ENCODE measurements at places on chromosomes 11 and 22.

- no peak for DNase-seq
These were observed 23.0 kb downstream of the EHF start for GRCh38 chr11:34643846-34644245.

- DNase-seq: no peak
These were observed 8.5 kb downstream of the EMID1 start for GRCh38 chr22:29214232-29214631.

DNA sequence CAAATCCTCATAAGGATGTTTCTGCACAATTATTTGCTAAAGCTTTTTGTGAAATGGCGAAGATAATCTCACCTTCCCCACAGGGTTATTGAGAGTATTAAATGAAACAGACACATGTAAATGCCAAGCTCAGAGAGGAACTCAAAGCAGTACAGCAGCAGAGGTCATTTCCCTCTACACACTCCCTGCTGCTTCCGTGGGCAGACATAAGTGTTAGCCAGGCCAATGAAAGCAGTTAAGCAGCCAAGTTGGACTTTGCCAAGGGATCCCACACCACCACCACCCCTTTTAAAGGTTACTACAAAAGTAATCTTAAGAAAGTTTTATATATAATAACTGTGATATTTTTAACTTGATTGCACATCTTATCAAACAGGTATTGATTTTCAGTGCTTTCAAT is 4.0 kb upstream of the FAM111A start:
- no peak for DNase-seq

GRCh38 chr11:95241681-95242081 is 10.7 kb upstream of the SESN3 start:
- DNase-seq: no peak

DNA sequence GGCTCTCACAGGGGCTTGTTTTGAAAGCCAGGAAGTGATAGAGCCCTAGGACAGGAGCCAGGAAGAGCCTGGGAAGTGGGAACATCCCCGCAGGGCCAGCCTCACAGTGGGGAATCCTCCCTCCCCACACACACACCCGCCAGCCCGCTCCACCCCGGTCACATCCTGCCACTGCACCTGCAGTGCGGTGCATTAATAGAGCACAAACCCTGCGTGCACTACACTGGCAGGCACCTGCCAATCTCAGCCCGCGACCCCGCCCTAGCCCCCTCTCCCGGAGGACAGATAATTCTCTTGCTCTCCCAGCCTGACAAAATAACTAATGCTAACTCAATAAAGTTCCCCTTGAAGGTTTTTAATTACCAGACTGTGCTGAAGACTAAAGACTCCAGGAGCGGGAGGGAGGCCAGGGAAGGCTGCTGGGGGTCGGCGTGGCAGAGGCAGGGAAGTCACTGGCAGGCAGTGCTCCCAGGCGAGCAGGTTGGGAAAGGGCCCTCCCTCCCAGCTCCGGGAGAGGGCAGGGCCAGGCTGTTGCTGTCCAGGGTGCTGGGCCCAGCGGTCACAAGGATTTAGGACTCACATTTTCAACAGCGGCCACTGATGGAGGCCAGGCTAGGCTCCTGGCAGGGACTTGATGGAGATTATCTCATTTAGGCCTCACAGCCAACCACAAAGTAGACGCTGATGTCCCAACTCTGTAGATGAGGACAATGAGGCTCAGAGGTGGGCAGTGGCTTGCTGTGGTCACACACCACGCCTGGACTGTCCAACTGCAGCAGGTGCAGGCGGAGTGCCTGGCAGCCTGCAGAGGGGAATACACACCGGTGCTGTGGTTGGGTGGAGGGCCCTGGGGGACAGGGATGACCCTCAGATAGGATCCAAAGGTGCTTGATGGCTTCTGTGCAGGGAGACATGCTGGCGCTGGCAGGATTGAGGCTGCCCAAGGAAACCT is 23.9 kb upstream of the TCF20 start:
- peak; percentile 47 for DNase-seq

DNA sequence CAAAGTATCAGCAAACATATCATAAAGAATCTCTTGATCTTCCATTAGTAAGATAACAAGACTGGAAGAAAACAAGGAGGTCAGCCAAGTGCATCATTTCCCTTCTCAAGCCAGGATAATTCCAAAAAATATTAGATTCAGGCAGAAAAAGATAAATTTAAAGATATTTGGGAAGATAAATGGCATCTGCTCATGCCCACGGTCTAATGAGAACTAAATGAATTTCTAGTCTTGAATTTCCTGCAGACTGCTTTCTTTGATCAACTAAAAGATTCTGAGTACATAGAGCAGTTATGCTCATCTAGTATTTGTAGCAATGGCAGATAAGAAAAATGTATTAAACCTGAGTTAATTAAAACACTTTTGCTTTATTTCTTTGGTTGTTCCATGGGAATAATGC is 31.1 kb downstream of the DDI1 start:
- DNase-seq: no peak

DNA sequence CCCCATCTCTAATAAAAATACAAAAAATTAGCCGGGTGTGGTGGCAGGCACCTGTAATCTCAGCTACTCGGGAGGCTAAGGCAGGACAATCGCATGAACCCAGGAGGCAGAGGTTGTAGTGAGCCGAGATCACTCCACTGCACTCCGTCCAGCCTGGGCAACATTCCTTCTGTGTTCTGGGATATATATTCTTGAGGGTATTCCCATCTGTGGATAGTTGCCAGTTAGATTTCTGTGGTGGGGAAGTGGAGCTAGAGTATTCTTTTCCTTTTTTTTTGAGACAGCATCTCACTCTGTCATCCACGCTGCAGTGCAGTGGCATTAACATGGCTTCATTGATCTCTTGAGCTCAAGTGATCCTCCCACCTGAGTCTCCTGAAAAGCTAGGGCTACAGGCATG is 9.1 kb upstream of the ZNF74 start:
- DNase-seq: no peak

DNA sequence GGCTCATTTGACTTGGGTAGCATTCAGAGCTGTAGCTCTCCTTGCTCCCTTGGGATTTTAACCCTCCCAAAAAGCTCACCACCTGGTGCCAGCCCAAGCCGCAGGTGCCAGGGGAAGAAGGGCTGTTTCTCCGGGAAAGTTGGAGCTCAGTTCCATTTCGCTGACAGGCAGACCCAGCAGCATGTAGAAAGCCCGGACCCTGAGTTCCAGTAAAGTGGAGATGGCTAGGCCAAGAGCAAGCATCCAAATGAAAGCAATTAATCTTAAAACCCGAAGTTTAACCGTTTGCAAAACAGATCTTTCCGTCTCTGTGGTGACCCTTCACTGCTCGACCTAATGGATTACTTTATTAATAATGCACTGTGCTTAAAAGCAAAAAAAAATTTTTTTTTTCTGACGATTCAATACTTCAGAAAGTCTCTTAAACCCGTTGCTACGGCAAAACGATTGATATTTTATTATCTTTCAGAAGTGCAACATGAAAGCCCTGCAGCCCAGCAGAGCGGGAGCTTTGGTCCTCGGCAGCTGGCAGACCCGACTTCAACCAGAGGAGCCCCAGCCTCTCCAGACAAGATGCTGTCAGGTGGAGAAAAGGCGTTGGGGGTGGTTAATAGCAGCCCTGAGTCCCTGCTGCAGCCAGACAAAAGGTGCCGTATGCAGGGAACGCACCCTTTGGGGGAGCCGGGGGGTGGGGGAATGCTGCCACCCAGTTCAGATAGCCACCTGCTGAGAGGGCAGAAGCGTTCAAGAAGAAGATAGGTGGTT is 3.3 kb downstream of the LMO1 start:
- DNase-seq: no peak

DNA sequence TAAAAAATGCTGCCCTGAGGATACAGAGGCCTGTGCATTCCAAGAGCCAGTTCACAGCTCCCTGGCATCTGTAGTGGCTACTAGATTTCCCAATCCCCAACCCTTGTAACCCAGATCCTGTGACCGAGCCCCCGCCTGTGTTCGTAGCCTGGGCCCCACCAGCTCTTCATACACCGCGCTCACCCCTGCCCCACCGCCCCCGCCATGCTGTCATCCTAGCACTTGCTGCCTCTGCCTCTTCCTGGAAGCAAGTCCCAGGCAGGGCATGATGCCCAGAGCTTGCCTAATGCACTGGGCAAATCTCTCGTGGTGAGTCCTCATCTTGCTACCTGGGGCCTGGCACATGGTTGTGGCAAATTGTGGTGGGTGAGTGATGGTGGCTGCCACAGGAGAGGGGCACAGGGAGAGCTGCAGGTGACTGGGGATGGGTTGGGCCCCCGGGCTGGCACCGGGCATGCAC is 7.1 kb downstream of the MGAT3 start:
- no peak for DNase-seq

GRCh38 chr11:133816146-133816870 is 29.0 kb downstream of the SPATA19 start:
- no peak for DNase-seq

DNA sequence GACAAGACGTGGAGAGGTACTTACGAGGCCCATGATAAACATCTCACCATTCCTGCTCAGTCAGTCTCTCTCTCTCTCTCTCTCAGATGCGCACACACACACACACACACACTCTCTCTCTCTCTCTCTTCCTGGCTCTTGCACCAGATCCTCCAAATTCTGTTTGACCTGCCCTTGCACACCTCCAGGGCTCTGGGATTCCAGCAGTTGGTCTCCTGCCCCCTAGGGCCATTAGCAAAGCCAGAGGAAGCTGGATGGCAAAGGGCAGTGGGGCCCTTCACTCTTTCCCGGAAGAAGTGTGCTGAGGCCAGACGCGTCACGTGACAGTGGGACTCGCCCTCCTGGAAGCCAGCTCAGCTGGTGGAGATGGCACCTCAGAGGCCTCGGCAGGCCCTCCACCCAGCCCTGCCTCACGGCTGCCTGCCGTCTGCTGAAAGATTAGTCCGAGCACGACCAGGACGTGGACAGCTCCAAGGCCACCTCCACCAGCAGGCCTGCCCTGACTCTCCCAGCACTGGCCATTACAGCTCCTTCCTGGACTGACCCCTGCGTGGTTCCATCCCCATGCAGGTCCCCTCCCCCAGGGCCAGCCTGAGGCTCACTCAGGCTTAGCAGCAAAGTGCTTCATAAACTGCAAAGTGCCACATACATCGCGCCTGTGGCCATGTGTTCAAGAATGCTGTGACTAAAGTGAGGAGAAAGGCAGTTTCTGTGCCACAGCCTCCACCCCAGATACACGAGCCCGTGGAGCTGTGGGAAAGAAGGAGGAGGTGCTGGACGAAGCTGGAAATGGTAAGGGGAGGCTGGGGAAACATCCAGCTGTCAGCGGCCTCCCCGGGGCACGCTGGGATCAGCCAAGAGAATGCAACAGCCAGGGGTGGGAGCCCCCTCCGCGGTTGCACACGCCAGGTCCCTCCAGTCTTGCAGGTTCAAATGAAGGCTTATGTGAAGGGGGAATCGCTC is 3.7 kb downstream of the PDGFB start:
- DNase-seq: no peak

DNA sequence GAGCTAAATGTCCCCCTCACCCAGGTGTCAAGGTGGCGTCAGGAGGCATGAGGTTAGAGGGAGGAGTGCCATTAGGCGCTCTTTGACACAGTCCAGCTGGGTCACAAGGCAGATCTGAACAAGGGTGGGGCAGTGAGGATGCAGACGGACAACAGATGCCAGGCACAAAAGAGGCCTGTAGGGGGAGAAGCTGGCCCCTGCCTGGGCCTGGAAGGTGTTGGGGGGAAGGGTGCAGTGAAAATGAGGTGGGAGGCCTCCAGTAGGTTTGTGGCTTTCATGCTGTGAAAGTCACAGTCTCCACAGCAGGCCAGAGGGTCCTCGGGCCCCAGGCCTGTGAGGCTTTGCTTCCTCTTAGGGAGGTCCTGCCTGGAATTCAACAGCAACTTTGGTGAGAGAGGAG is 85.0 kb upstream of the PLET1 start:
- no peak for DNase-seq

DNA sequence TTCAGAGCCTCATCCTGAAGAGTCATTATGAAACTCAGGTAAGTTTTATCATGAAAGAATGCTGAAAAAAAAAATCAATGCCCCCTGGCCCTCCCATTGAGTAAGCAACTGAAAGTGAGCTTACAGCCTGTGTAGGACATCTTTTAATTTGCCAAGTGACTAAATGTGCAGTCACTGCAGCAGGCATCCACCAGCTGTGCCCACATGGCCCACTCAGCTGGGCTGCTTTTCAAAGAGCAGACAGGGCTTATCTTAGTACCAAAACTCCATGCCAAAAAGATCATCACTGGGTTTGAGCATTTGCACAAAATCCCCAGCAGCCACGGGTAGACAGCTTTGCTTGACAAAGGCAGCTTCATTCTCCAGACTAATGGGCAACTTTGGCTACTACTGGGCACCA is 709.7 kb downstream of the NTM start:
- DNase-seq: no peak

GRCh38 chr22:43094085-43094484 is 4.9 kb upstream of the TTLL1 start:
- no peak for DNase-seq

DNA sequence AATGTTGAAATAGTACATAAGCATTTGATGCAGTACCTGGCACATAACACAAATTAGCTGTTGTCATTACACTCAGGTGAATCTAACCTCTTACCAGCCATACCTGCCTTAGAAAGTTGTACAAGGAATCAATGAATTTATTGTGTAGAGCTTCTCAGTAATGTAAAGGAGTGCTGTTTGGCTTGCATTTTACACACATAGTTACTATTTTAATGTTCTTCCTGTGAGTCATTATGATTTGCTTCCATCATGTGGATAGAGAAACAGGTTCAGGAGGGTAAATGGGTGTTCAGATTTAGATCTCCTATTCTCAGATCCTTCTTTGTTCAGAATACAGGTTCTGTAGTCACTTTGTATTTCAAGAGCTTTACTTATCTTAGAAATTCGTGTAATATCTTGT is 27.6 kb upstream of the RCE1 start:
- DNase-seq: peak; percentile 22

- DNase-seq: no peak
These were observed 23.2 kb downstream of the TOM1 start for GRCh38 chr22:35322893-35323292.

- no peak for DNase-seq
These were observed 80.1 kb downstream of the CDKN1C start for GRCh38 chr11:2805388-2806056.

GRCh38 chr11:34252015-34252414 is 105.8 kb downstream of the ABTB2 start:
- DNase-seq: no peak

GRCh38 chr11:69489746-69490365 is 8.4 kb downstream of the LINC01488 start:
- DNase-seq: no peak

GRCh38 chr22:38262051-38262795 is 10.6 kb downstream of the TMEM184B start:
- DNase-seq: no peak

DNA sequence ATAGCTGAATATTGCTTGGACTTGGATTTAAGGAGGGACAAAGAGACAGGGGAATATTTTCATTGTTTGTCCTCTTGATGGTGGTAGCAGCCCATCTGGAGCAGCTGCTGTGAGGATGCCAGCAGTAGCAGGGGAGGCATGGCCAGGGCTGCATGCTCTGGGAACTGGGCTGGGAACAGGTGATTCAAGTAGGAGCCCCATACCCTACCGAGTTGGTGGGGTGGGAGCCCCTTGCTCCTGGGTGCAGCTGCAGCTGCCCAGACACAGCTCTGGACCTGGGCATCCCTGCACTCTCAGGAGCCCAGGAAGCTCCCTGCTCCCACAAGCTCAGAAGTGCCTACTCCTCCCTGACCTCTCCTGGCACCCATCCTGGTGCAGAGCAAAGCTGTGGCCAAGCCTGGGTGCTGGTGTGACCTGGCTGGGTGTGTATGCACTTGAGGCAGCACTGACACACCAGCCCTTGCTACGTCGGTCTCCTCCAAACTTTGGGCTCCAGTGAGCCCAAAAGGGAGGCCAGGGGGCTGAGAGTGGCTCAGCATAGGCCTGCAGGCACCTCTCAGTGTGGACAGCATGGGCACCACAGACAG is 341.8 kb upstream of the CCDC179 start:
- DNase-seq: no peak

- DNase-seq: no peak
These were observed 2.7 kb upstream of the IGSF22 start for GRCh38 chr11:18728658-18729057.
